Psoas muscle (tissue), 8 donors: ENCODE measurements at places on chromosomes 1 and 21.

GRCh38 chr1:209387271-209387968 is 196.1 kb upstream of the CAMK1G start:
- no peak overlapping the region for H3K27ac ChIP-seq
- no peak for DNase-seq
- no peaks in the 10 kb centered on the region for H3K36me3 ChIP-seq
- H3K4me3 ChIP-seq: no peak overlapping the region
- no peaks in the 10 kb centered on the region for H3K4me1 ChIP-seq

- no peak overlapping the region for H3K4me3 ChIP-seq
- DNase-seq: no peak
- H3K27me3 ChIP-seq: no peaks in the 10 kb centered on the region
- H3K4me1 ChIP-seq: peaks cover 24% of the 10 kb centered on the region
These were observed 6.1 kb downstream of the NENF start for GRCh38 chr1:212438831-212439237.

GRCh38 chr21:43333298-43334062 is 93.5 kb downstream of the SIK1 start:
- peaks cover 7% of the 10 kb centered on the region for H3K4me1 ChIP-seq
- no peak overlapping the region for H3K4me3 ChIP-seq
- H3K27me3 ChIP-seq: peaks cover 3% of the 10 kb centered on the region
- peak; percentile 69 for DNase-seq
- no peak overlapping the region for H3K27ac ChIP-seq

GRCh38 chr1:1358433-1359271 is at the start of gene MXRA8:
Gene MXRA8 (minus strand): TSS chr1:1358555. CDS start chr1:1358504, 51 bp downstream.
- peak within 1 kb of the TSS; percentile 65 for H3K27ac ChIP-seq
- peak within 1 kb of the TSS; percentile 57 for H3K4me3 ChIP-seq
- H3K36me3 ChIP-seq: no peaks in the 10 kb centered on the region
- peaks cover 16% of the 10 kb centered on the region for H3K4me1 ChIP-seq
- peak; percentile 90 for DNase-seq
- H3K27me3 ChIP-seq: peaks cover 11% of the 10 kb centered on the region

DNA sequence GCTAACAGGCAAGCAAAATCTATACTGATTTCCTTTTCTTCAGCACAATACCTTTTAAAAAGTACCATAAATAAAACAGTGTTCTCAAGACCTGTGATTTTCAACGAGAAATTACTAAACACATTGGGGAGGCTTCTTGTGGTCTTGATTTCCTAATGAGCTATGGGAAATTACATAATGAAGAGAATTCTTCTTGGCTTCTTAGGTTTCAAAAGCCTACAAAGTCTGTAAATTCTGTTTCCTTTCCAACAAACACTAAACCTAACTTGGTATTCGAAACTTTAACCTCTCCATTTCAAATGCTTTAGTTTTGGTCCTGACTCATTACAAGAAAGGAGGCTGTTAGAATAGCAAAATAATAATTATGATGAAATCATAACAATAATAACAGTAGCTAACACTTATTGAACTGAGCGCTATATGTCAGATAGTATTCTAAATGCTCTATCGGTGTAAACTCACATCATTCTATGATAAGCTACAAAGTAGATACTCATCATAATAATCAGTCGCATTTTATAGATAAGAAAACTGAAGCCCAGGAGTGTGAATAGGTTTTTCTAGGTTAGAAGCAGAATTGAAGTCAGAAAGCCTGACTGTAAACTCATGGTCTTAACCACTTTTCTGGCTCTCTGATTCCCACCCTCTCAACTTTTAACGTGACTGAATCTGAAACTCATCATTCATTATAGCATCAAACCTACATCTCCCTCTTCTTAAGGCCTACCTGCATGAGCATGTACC is 486.7 kb downstream of the SMYD3 start:
- no peaks in the 10 kb centered on the region for H3K4me1 ChIP-seq
- no peaks in the 10 kb centered on the region for H3K36me3 ChIP-seq
- no peak for DNase-seq
- no peak overlapping the region for H3K4me3 ChIP-seq

GRCh38 chr1:172638885-172639831 is 19.7 kb upstream of the FASLG start:
- DNase-seq: no peak
- no peaks in the 10 kb centered on the region for H3K27me3 ChIP-seq
- no peaks in the 10 kb centered on the region for H3K4me1 ChIP-seq
- H3K36me3 ChIP-seq: no peaks in the 10 kb centered on the region
- H3K27ac ChIP-seq: no peak overlapping the region
- H3K4me3 ChIP-seq: no peak overlapping the region

GRCh38 chr1:116951200-116951935 is 41.7 kb downstream of the PTGFRN start:
- H3K27me3 ChIP-seq: peaks cover 6% of the 10 kb centered on the region
- H3K36me3 ChIP-seq: no peaks in the 10 kb centered on the region
- DNase-seq: peak; percentile 39
- no peak overlapping the region for H3K4me3 ChIP-seq

DNA sequence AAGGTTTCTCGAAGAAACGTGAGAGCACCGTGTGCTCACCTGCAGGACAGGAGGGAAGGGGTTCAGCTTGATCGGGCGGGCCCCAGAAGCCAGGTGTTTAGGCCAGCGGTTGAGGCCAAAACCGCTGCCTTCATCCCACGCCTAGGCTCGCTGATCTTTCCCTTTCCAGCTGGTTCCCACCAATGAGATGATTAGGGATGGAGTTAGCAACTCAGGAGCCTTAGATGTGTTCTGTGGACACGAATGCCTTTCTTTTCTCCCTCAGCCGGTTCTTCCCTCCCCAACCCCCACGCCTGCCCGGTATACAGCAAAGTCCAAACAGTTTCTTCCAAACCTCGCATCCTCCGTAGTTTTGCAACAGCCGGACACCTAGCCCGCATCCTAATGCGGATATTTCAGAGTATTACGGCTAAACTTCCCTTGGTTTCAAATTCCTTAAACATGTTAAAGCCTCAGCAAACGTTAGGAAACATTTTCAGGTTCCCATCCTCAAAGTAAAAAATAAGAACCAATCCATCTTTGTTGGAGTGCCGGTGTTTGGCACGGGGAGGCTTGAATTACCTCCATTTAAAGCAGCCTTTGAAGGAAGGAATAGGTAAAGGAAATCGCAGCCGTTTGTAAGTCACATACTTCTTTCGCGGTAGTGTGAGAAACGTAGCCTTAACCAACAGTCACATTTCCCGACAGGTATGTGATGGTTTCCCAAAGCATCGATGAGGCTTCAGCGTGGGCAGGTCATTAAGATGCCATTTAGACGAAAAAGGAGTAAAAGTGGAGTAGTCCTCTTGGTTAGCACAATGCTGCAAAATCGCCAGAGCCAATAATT is 1.1 kb downstream of the LRRC8C start:
- no peaks in the 10 kb centered on the region for H3K4me1 ChIP-seq
- peaks cover 7% of the 10 kb centered on the region for H3K27me3 ChIP-seq
- no peaks in the 10 kb centered on the region for H3K36me3 ChIP-seq
- no peak for DNase-seq

DNA sequence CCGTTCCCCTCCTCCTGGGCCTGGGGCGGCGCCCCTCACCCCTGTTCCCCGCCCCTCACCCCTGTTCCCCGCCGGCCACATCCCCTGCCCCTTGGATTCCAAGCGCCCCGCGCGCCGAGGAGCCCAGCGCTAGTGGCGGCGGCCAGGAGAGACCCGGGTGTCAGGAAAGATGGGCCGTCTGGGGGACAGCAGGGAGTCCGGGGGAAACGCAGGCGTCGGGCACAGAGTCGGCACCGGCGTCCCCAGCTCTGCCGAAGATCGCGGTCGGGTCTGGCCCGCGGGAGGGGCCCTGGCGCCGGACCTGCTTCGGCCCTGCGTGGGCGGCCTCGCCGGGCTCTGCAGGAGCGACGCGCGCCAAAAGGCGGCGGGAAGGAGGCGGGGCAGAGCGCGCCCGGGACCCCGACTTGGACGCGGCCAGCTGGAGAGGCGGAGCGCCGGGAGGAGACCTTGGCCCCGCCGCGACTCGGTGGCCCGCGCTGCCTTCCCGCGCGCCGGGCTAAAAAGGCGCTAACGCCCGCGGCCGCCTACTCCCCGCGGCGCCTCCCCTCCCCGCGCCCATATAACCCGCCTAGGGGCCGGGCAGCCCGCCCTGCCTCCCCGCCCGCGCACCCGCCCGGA is at the start of gene TP73:
Gene TP73, plus strand, starts transcription at position 587 of the 618 bp plus-strand sequence. CDS start 29,850 bp downstream, outside the sequence.
- no peak for DNase-seq
- H3K27me3 ChIP-seq: peaks cover 55% of the 10 kb centered on the region
- H3K4me3 ChIP-seq: peak within 1 kb of the TSS; percentile 100
- H3K36me3 ChIP-seq: peaks cover 8% of the 10 kb centered on the region

GRCh38 chr1:26288311-26288941 is 8.5 kb downstream of the SH3BGRL3 start:
- peak overlapping the region; percentile 30 for H3K27ac ChIP-seq
- H3K36me3 ChIP-seq: no peaks in the 10 kb centered on the region
- H3K27me3 ChIP-seq: no peaks in the 10 kb centered on the region
- no peak overlapping the region for H3K4me3 ChIP-seq
- DNase-seq: peak; percentile 53
- peaks cover 31% of the 10 kb centered on the region for H3K4me1 ChIP-seq

DNA sequence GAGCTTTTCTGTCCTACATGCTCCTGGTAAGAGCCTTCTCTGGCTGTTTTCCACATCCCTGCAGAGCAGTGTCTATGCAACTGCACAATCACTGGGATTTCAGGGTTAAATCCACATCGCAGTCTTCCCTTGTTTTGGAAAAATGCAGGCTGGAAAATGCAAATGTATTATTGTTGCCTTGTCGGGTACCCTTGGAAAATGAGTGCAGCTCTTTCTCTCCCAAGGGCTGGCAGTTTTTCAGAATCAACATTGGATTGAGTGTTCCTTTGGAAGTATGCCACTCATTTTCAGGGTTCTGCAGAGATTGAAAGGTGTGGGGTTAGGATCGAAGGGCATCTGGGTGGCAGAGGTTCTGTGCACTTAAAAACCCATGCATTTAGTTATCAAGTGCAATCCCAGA is 3.2 kb downstream of the NOS1AP start:
- no peak for DNase-seq
- no peaks in the 10 kb centered on the region for H3K36me3 ChIP-seq
- H3K27ac ChIP-seq: no peak overlapping the region
- peaks cover 8% of the 10 kb centered on the region for H3K4me1 ChIP-seq

DNA sequence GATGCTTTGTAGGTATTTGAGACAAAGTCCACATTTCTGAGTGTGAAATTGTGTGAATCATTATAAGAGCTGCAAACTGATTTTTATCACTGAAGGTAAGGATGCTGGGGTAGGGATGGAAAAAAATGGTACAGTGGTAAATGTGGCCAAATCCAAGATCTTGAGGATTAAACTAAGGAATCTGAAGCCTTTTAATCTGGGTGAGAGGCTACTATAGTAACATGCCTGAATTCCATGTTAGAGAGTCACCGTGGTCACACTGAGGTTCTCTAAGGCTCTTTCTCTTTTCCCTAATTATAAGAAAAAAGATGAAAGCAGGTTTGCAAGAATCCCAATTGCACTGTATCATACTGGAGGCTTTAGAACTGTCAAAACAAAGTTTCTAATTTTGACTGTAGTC is 17.6 kb downstream of the PTGER3 start:
- DNase-seq: no peak
- no peaks in the 10 kb centered on the region for H3K4me1 ChIP-seq
- H3K4me3 ChIP-seq: no peak overlapping the region

GRCh38 chr1:162230096-162230495 is 146.6 kb downstream of the SPATA46 start:
- no peak overlapping the region for H3K4me3 ChIP-seq
- H3K27me3 ChIP-seq: no peaks in the 10 kb centered on the region
- no peak overlapping the region for H3K27ac ChIP-seq
- no peaks in the 10 kb centered on the region for H3K36me3 ChIP-seq
- DNase-seq: no peak
- H3K4me1 ChIP-seq: no peaks in the 10 kb centered on the region

- H3K27me3 ChIP-seq: no peaks in the 10 kb centered on the region
- DNase-seq: no peak
- no peaks in the 10 kb centered on the region for H3K36me3 ChIP-seq
- no peak overlapping the region for H3K4me3 ChIP-seq
- H3K27ac ChIP-seq: no peak overlapping the region
These were observed 21.4 kb downstream of the SOX13 start for GRCh38 chr1:204094313-204094729.

DNA sequence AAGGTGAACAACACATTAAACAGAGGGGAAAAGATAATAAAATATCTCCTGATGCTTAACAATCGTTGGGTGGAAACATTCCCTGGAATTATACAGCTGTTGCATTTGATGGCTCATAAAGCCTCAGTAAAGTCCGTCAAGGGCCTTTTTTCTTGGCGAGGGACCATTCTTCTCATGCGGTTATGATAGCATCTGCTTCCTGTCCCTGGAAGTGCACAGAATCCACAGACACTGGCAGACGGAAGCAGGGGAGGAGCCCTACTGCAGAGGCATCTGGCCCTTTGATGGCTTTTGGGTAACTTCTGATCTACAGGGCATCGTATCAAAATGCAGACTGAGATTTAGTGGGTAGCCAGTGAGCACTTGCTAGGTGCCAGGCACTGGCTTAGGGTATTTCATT is 286.9 kb downstream of the KIF26B start:
- H3K27ac ChIP-seq: no peak overlapping the region
- H3K36me3 ChIP-seq: no peaks in the 10 kb centered on the region
- no peak for DNase-seq
- H3K4me1 ChIP-seq: no peaks in the 10 kb centered on the region
- no peak overlapping the region for H3K4me3 ChIP-seq
- no peaks in the 10 kb centered on the region for H3K27me3 ChIP-seq

DNA sequence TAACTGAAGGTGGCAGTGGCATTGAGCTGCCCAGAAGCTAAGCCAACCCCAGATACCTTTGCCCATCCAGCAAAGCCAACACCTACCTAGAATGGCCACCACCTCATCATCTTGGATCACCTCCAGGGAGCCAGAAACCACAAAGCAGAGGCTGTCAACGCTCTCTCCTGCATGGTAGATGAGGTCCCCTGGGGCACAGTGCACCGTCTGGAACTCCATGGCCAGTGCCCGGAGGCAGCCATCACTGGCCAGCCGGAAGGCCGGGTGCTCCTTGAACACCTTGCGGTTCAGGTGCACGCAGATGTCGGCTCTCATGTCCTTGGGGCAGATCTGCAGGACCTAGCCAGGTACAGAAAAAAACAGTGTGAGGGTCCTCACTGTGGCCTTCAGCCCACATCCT is 336.5 kb downstream of the KCNH1 start:
- no peaks in the 10 kb centered on the region for H3K4me1 ChIP-seq
- DNase-seq: no peak
